ENCODE measurements at places on chromosomes 5 and 9.

GRCh38 chr5:159166416-159166815, 42.9 kb downstream of the RNF145 start:
- no peak for DNase-seq

GRCh38 chr5:28374492-28374967, 1336.1 kb upstream of the CDH9 start:
- DNase-seq = no peak

- no peak for DNase-seq
Observed at GRCh38 chr5:168603746-168604145, 24.6 kb upstream of the PANK3 start.

GRCh38 chr5:150313921-150314716, 11.4 kb upstream of the ARSI start:
- DNase-seq = no peak

DNA sequence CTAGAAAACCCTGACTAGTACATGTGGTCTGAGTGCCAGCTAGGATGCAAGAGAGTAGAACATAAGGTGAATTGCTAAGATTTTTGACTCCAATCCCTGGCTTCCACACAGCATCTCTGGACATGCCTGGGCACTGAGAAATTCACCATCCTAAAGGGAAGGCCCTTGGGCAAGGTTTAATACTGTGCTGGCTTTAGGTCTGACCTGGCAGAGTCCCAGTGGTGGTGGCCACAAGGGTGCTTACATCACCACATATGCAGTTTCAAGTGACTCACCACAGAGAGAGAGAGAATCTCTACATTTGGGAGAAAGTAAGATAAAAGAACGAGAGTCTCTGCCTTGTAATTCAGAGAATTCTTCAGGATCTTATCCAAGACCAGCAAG, 661.6 kb upstream of the C9orf72 start:
- no peak for DNase-seq

DNA sequence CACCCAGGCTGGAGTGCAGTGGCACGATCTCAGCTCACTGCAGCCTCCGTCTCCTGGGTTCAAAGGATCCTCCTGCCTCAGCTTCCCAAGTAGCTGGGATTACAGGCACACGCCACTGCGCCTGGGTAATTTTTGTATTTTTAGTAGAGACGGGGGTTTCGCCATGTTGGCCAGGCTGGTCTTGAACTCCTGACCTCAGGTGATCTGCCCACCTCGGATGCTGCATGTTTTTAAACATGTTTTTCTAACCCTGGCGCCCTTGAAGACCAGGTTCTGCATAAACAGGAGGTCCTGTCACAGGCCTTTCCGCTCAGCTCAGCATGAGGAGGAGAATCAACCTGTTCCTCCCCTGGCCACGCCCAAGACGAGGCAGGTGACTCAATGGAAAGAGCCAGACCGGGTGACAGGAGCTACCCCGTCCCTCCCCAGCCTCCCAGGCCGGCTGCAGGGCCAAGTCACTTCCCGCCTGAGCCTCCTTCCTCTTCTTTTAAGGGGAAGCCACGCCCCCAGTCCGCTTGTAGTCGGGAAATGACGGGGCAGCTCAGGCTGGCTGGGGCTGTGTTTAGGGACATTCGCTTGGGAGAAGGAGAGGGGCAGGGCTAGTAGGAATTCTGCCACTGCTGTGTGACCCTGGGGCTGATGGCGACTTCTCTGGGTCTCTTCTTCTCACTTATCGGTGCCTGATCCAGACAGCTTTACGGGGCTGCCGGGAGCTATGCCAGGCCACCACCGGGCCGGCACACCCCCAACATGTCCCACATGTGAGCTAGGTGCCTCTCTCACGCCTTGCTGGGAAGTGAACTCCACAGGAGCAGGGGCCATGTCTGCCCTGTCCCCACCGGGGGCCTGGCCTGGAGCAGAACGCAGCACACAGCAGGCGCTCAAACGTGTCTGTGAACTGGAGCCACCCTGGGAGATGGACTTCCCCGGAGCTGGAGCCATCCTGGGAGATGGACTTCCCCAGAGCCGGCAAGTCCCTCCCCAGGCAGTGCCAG, 6.1 kb downstream of the NOTCH1 start:
- DNase-seq = peak; percentile 62

- no peak for DNase-seq
Observed at GRCh38 chr5:179303451-179304200, 41.6 kb downstream of the ADAMTS2 start.

DNA sequence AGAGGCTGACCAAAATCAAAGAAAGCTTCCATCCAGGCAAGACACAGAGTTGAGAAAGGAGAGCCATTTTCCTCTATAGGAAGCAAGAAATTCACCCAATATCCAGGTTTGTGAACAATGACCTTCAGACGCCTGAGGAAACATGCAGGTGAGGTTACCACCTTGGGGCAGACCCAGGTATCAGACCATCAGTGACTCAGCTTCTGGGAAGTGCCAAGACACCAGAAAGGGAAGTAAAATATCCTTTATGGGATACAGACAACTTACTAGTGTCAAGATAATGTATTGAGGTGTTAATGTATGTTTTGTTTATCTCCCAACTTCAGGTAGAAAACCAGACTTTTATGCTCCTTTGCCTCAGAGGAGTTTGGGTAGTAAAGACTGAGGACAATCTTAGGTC, 2.2 kb upstream of the DTWD2 start:
- DNase-seq = peak; percentile 55

DNA sequence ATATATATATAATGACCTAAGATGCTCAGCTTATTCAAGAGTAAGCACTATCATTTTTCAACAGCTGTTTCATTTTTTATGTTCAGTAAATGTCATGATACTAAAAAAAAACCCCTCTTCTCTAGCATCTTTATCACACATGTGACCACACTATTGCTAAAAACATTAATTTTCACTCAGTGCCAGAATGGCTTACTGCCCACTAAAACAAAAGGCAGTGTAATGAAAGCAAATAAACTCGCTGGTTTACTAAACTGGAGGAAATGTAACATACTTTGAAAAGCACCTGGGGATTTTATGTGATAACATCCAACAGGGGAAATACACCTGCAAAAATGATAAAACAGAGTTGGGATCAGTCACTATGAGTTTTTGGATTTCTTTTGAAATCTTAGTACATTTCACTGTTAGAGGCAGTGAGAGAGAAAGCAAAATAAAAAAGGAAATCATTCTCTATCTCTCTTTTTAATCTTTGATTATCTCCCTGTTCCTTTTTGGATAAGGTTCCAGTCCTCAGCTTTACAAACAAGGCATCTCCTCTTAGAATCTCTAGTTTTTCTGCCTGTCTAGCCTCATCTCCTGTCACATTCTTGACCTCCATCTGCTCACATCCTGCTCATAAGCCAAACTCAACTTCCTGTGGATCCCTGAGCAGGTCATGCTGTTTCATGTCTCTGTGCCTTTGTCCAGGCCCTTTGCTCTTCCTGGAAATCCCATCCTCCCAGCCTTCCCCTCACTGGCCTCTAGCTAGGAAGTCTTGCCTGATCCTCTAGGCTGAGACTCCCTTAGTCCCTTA, 338.0 kb downstream of the MAN2A1 start:
- DNase-seq = peak; percentile 5

DNA sequence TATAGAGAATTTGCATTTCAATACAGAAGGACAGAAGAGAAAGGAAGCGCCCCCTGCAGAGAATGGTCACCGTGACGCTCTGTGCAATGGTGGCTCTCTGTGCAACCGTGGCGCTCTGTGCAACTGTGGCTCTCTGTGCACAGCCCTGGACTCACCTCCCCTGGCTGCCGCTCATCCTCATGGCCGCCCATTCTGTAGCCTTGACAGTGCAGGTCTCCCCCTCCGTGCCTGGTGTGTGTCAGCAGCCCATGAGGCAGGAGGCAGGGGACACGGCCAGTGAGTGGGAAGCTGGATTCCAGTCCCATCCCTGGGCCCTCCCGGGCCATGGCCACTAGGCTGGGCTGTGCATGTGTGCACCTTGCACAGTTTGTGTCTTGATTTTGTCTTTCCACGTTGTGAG, 12.0 kb downstream of the EXOC3 start:
- DNase-seq = no peak

DNA sequence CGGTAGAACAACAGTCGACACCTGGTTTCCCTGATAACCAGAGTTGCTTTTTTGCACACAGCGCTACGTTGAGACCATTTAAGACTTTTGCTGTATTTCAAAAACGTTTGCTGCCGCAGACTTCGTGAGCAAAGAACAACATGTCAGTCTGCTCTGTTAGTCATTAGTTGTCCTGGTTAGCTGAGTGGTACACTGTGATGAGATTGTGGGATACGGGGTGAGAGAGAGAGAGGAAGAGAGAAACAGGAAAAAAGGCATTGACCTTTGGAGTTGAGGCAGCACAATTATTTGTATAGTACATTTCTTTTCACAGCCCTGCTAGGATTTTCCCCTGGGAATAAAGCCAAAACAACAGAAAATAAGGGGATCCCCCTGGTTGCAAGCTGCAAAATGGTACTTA, 306.1 kb upstream of the WWC1 start:
- DNase-seq = no peak

DNA sequence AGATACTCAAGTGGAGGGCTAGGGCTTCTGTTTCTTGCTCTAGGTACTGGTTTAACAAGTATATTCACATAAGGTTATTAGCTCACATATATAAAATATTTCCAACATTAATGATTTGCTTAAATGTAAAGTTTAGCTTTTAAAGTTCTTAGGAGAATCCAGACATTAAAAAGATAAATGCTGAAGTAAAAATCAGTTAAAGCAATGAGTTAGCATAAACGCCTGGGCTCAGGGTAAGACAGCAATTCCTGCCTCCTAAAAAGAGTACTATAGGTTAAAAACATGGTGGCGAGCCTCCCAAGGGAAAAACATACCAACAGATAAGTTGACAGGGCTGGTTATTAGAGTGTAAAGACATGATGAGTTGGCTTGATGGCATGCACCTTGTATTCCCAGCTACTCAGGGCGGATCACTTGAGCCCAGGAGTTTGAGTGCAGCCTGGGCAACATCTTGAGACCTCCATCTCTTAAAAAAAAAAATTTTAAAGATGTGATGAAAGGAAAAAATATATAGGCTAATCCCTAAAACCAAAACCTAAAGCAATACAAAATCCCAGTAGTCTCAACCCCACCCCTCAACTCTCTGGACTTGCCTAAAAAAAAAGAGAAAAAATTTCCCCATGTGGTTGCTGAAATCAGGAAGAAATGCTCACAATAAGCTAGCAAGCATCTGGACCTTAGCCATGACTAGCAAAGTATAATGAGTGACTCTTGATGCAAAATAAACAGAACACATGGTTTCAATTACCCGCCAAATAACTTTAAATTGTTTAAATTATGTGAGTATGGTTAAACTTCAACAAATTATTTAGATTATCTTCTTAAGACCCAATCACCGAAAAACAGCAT, 3.6 kb downstream of the GOLPH3 start:
- DNase-seq = no peak

DNA sequence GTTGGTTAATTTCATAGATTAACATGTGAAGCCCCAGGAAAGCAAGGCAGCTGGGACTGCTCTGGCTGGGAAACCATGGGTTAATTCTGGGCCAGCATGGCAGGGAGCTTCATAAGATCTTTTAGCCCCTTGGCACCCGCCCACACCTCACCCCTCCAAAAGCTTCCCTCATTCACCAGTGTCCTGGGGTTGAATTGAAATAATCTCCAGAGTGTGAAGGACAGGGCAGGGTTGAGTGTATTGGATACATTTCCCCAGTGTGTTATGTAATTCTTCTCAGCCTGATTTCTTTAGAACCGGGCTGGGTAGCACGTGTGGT, 19.4 kb downstream of the WNT8A start:
- peak; percentile 21 for DNase-seq

DNA sequence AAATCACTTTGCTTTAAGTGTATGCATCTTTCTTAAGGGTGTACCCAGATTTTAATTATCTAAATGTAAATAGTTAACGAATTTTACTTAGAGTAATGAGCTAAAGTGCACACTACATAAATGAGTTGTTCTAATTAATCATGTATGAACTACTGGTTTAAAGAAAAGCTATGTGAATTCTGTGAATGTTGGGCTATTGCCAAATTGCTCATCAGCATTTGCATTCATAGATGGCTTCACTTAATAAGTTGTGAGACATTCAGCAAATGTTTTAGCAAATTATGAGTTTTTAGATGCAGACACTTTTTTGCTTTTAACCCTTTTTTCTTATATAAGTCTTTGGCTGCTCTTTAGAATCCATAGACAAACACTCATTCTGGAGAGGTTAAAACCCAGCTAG, 175.7 kb downstream of the PBX3 start:
- no peak for DNase-seq

DNA sequence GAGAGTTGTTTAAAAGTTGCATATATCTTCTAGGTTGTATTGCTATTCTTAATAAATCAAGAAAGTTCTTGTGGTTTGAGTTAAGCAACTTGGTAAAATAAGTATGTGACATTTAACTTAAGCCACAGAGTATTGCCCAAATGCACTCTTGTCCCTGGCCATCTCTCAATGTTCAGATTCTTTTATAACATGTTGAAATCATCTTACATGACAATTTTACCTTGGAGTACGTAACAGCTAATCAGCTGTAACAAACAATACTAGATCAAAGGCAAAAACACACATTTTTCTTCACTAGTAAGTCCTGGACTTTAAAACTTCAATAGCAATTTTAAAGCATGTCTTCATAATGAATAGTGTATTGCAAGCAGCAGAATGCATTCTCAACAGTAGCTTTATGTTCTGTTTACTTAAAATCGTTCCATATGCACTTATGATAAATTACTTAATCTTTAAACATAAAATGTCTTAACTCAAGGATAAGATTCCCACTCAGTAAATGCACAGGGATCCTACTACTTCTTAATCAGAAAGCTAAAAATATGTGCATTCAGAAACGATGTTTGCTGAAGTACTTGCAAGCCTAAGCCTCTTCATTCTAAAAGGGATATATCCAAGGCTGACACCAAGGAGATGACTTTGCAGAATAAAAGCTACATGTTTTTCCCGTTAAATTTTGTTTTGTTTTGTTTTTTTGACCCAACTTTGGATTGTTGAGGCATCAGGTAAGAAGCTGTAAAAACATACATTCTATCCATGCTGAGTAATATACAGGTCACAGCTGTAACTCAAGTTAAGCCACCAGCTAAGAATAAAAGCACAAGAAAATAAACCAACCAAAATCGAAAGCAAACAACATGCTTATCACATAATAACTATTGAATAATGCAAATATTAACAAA, 86.1 kb upstream of the NFIB start:
- no peak for DNase-seq

DNA sequence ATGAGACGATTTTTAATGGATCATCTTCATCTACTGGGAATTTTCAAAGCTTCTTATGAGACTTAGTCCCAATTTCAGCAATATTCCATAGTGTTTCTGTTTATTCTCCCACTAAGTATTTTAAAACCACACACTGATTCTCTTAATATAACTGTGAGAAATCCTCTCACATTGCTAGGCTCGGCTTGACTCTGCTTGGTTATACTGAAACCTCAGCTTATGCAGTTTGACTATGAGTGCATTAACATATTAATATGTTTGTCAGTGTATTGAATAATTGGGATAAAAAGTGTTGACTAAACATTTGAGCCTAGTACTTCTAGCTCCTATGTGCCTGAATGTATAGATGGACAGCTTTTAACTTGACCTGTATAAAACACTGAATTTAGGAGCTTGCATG, 298.5 kb upstream of the IZUMO3 start:
- no peak for DNase-seq

DNA sequence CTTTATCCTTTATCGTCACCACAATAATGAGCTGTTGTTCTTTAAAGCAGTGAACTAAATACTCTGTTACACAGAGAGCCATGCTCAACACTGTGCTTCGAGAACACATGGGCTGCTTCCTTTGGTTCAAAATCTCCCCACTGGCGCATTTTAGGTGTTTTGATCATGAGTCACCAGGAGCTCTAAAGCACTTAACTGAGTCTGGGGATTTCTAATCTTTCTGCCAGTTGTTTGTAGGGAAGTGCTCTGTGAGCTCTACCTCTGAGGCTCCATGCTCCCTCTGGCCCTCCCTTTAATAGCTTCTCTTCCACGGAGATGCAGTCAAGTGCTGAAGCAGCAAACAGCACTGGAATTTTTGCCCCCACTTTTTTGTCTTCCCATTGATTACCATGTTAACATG, 17.0 kb downstream of the ERAP2 start:
- no peak for DNase-seq

Measured in large intestine (tissue), 12 donors.